CD4-positive, alpha-beta T cell treated with Interleukin-17A for 1 hour (primary cell): ENCODE measurements at places on chromosomes 1 and 21.
A peak's percentile ranks its signal among the peaks of the same experiment; 100 is the strongest.

- DNase-seq = no peak
Measured at GRCh38 chr1:33957854-33958253, 94.0 kb downstream of the HMGB4 start.

- DNase-seq = no peak
Measured at GRCh38 chr1:71630073-71630472, 549.2 kb upstream of the ZRANB2 start.

DNA sequence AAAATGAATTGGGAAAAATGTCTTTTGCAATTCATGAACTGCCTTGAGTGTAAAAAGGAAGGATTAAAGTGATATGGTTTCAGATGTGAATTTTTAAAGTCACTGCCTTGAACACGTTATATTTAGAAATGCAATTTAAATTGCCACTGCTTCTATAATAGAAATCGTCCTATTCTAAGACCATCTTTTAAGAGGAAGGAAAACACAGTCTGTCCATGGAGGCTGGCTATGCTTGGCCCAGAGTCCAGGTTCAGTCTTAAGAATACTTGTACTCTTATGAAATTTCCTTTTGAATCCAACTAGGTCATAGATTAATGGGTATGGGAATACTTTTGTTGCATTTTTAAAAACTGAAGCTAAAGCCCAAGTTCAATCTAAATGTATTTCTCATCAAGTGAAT lies 86.0 kb downstream of the PCNX2 start:
- no peak for DNase-seq

GRCh38 chr1:160800645-160801408 lies 4.9 kb downstream of the LY9 start:
- DNase-seq = peak; percentile 64

- no peak for DNase-seq
Measured at GRCh38 chr1:182610606-182611194, 6.5 kb upstream of the RGS16 start.

- DNase-seq = no peak
Measured at GRCh38 chr1:201391651-201392511, 7.2 kb downstream of the LAD1 start.

- no peak for DNase-seq
Measured at GRCh38 chr1:3672231-3672970, 20.1 kb downstream of the TP73 start.

DNA sequence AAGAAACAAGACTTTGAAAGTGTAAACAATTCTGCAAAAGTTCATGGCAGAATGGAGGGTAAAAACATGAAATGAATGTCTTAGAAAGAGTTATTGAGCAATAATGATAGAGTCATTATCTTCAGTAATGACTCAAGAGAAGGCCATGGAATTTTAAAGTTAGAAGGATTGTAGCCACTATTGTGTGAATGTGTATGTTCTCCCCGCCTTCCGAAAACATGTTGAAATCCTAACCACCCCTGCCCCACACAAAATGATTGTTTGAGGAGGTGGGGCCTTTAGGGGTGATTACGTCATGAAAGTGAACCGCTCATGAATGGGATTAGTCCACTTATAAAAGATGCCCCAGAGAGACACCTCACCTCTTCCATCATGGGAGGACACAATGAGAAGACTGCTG lies 93.8 kb upstream of the CCDC190 start:
- no peak for DNase-seq

GRCh38 chr1:231187571-231187970 lies 25.7 kb downstream of the TRIM67 start:
- no peak for DNase-seq

DNA sequence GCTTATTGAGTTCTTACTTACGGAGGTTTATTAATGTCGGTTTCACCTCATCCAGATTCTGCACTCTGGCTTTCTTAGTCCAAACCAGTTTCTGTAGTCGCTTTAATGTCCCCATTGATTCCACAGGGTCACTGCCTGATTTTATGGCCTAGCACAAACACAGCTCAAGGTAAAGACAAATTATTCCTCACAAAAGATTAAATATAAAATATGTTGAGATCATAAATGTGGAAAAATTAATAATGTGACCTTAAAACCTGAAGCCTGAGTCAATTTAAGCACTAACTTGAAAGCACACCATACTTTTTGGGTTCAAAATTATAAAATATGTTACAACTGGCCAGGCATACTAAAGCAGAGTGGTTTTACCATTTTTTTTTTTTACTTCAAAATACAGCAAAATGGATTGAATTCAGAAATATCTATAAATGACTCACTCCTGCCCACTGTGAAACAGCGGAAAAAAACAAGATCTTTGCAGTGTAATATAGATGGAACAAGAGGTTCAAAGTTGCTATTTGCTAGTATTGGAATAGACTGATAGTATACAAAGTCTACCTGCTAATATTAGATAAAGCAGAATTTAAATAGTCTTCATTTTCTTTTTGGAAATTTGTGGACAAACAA lies 37.6 kb upstream of the SAMSN1 start:
- DNase-seq = no peak

GRCh38 chr1:107138767-107139445 lies 1.9 kb upstream of the NTNG1 start:
- DNase-seq = no peak

GRCh38 chr1:41217441-41217840 lies 24.7 kb downstream of the SCMH1 start:
- no peak for DNase-seq

DNA sequence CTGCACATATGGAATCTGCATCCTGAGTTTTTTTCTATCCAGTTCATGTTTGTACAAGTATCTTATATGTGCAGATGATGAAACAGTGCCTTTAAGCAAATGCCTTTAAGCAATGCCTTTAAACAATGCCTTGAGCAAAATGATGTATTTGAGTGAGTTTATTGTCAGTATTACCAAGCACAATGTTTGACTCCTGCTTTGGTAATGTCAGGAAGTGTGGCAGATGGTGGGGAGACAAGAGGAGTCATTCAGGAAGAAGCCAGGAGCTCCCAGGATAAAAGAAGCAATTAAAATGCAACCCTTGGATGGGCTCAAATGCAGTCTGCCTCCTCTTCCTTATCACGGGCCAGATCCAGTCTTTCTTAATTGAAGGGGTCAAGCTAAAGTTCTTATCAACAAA lies 108.7 kb upstream of the KCNJ15 start:
- no peak for DNase-seq

- DNase-seq = no peak
Measured at GRCh38 chr1:5551274-5551975, 440.8 kb downstream of the NPHP4 start.

- DNase-seq = peak; percentile 84
Measured at GRCh38 chr1:91948501-91949355, 473 bp upstream of the BRDT start.

DNA sequence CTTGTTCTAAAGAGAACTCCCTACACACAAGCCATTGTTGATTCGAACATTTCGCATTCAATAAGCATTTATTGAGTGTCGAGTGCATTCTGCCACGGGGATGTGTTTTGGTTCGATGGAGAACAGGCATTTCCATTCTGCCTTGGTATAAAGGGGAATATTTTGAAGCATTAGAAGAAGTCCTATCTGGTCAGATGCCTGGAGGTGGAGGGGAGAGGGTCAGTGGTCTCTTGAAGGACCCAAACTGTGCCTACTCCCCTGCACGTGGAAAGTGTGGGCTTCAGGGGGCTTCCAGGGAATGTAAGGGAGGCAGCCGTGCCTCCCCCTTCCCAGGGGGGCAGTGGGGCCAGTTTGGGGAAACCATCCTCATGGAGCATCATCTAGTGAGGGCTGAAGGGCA lies 8.3 kb downstream of the AJAP1 start:
- DNase-seq = no peak

- no peak for DNase-seq
Measured at GRCh38 chr1:17297991-17298390, 10.0 kb upstream of the PADI4 start.

DNA sequence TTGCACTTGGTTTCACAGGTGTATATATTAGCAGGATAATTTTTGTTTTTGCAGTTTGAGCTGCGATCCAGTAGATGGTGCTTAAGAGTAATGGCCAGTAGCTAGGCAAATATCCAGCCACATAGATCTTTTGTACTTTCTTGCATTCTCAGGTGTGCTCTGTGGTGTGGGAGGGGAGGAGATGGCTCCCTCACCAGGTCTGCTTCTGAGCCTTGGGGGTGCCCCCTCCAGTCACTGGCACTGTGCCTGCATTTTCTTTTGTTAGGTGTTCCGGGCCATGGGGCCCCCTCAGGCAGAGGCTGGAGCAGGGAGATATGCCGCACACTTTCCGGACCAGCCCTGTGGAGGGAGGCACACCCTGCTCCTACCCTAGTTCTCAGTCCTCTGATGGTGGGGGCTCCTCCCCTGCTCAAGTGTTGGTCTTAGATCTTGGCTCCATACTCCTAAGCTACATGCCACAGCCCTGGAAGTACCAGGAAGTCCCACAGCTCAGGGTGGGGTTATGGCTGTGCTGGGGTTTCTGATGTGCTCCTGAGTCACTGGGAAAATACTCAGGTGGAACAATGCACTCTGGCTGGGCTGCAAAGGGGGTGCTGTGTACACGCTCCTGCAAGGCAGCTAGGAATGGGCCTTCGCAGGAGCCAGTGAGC lies 197.6 kb upstream of the DMRTA2 start:
- no peak for DNase-seq

GRCh38 chr1:230232371-230232771 lies 165.3 kb downstream of the GALNT2 start:
- DNase-seq = no peak

DNA sequence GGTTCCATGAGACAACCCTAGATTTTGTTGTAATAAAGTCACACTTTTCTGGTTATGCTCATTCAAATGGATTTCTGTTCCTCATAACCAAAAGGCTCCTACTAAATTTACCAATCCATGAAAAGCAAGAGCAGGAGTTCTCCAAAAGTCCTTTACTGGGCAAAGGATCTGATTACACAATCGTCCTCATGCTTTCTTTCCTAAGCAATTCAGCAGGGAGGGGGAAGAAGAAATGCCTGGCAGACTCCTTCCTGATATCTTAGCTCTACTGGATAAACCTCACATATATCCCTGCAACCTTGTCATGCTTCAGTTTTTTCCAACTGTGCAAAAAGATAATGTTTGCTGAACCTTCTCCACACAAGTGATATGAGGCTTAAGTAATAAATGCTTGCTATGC lies 67.6 kb upstream of the GUCA2B start:
- DNase-seq = no peak

GRCh38 chr1:4309676-4310320 lies 344.6 kb upstream of the AJAP1 start:
- DNase-seq = no peak

DNA sequence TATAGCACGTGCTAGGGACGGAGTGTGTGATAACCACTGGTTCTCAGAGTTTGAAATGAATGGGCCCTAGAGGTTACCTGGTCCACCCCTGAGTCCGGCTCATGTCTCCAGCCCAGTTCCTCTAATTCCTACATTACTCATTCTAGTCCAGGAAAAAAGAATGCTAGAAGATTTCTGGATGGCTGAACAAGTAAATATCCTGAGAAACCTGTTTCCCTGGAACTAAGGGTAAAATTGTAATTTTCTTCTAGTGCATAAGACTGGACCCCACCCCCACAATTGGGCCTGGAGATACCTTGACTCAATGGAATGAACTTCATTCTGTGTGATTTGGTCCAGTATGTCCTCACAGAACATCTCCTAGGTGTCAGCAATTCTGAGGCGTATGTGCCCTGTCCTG lies 208.4 kb downstream of the TRABD2B start:
- DNase-seq = no peak

DNA sequence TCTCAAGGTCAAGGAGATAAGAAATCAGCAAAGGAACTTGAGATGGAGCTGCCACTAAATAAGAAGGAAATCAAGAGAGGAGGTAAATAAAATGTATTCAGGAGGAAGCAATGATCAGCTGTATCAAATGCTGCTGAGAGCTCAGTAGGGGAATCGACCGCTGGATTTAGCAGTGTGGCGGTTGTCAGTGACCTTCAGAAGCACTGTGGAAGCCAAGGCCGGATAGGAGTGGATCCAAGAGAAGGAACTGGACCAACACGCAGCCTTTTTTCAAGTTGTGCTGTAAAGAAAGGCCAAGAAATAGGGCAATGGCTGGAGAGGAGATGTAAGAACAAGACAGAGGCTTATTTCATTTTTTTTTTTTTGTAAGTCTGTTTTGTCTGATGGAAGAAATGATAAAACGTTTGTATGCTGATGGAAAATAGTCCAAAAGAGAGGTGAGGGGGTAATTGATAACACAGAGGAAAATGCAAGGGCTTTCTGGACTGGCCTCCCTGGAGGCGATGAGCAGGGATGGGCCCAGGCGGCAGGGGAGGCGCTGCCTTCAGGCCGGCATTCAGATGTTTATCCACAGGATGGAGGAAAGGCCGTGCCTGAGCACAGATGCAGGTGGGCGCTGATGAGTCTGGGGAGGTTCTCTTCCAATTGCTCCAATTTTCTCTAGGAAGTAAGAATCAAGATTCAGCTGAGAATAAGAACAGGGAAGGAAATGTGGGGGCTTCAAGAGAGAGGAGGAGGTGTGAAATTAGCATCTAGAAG lies 17.5 kb upstream of the FAM43B start:
- DNase-seq = no peak

DNA sequence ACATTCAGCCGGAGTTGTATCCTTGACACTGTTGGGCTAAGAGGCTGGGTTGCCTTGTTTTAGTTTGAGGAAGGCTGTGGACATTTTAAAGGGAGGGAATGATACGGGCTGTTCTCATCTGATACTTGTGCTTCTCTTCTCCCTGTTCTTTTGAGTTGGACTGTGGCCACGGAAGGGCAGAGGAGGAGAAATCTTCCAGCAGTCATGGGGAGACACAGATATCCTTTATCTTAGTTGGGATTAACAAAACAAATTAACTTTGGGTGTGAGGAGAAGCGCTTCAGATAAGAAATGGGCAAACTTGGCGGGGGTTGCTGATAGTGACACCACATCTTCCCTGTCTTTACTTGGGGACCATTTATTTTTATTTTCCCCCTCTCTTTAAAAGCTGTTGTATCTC lies 138.8 kb downstream of the ROR1 start:
- no peak for DNase-seq
